ENCODE measurements at places on chromosomes 12 and 14.

DNA sequence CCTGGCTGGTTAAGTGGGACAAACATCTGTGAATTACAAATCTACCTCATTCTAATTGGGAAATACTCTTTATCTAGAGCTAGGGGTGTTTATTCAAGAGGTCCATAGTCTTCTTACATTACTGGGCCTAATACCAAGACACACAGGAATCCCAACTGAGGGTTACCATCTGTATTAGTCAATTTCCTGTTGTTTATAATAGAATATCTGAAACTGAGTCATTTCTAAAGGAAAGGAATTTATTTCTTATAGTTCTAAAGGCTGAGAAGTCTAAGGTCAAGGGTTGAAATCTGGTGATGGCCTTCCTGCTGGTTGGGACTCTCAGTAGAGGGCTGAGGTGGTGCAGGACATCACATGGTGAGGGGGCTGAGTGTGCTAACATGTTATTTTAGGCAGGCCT is 36.0 kb downstream of the RTRAF start:
- peak; percentile 97 for DNase-seq

DNA sequence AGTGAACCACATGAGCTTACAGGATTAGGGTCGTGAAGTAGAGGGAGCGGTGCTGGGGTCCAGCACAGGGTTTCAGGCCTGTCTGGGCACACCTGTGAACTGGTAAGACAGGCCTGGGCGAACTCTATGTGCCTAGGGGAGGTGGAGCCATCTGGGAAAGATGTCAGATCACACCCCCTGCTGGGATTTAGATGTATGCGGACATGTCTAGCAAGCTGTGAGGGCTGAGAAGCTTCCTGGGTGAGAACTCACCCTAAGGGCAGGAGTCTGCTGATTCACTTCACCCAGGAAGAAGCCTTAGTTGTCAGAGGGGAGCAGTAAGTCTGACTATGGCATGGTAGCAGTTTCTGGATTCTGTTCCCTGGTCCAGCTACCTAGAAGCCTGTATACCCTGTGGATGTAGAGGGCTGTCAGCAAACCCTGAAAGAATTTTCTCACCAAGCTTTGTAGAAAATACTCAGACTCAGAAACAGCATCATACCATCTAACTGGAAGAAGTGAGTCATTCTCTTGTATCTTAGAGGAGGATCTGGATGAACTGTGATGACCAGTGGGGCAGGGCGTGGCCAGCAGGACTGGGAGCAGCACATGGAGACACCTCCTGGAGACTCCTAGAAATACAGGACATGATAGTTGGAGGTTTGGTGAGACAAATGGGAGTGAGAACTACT is 11.2 kb upstream of the PYGL start:
- DNase-seq: peak; percentile 99

DNA sequence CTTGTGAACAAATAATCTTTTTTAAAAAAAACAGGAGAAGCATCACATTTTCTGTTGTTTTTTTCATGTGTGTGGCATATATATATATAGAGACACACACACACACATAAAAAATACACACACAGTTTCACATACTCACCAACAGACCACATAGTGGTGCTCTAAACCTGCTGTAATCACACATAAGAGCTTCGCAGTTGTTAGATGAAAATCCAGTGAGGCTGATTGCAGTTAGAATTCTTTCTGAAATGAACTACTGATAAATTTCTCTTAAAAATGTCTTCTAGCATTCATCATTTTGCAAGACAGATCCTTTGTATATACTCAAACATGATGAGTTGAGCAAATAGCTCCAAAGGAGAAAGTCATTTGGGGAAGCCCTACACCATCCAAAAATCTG is 434.3 kb upstream of the STXBP6 start:
- DNase-seq: no peak

- DNase-seq: no peak
Measured at GRCh38 chr12:60278209-60278608, 682.4 kb downstream of the SLC16A7 start.

DNA sequence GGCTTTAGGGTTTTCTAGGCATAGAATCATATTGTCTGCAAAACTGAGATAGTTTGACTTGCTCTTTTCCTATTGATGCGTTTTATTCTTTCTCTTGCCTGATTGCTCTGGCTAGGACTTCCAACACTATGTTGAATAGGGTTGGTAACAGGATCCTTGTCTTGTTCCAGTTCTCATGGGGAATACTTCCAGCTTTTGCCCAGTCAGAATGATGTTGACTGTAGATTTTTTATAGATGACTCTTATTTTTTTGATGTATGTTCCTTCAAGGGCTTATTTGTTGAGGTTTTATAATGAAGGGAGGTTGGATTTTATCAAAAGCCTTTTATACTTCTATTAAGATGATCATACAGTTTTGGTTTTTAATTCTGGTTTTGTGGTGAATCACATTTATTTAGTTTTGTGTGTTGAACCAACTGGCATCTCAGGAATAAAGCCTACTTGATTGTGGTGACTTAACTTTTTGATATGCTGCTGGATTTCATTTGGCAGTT is 478.2 kb downstream of the TMEM117 start:
- no peak for DNase-seq

DNA sequence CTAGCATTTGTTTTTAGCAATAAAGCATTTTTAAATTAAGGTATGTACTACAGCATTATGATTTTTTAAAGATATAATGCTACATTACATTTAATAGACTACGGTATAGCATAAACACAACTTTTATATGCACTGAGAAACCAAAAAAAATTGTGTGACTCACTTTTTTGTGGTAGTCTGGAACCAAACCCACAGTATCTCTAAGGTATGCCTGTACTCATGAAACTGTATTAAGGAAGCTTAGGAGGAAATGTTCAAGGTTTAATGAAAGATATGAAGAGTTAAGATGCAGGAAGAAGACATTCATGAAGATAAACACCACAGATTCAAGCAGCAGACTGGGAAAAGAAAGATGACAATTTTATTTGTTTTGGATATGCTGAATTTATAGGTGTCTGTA is 51.7 kb downstream of the PPP1R12A start:
- DNase-seq: peak; percentile 81

- DNase-seq: no peak
Measured at GRCh38 chr14:32203928-32204357, 874 bp upstream of the RNU6-8 start.

DNA sequence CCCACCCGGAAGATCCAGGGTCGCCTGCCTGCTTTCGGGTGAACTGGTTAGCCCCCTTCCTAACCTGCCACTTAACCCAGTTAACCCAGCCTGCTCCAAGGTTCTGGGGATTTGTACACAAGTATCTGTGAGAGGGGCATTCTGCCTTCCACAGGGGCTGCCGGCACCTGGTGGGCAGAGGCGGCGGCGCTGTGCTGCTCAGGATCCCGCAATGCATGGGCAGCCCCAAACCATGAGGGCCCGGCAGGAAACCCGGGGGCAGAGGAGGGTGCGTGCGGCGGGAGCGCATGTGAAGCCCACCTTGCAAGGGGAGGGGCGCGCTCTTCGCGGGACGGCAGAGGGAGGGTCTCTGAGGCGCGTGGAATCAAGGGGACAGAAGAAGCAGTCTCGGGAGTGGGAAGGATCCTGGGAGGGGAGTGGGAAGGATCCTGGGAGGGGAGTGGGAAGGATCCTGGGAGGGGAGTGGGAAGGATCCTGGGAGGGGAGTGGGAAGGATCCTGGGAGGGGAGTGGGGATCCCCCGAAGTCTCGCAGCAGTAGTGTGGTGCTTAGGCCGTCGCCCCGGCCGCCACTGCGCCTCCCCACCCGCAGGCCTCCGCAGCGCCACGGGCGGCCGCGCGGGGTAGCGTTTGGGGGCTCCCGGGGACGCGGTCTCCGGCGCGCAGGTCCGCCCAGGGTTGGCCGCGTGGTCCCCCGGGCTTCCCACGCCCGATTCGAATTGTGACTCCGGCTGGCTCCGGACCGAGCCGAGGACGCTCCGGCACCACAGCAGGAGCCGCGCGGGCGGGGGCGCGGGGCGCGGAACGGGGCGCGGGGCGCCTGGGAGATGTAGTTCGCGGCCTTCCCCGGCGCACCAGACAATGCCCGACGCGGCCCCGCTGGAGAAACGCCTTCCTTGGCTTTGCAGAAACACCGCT is 4.9 kb upstream of the MTA1 start:
- DNase-seq: peak; percentile 73

Data from iris pigment epithelial cell (primary cell).